ENCODE measurements at places on chromosomes 1 and 21.

- no peak for DNase-seq
Observed at GRCh38 chr1:100683448-100684349, 35.8 kb upstream of the VCAM1 start.

GRCh38 chr1:12709091-12709491, 6.8 kb upstream of the AADACL3 start:
- DNase-seq: no peak

DNA sequence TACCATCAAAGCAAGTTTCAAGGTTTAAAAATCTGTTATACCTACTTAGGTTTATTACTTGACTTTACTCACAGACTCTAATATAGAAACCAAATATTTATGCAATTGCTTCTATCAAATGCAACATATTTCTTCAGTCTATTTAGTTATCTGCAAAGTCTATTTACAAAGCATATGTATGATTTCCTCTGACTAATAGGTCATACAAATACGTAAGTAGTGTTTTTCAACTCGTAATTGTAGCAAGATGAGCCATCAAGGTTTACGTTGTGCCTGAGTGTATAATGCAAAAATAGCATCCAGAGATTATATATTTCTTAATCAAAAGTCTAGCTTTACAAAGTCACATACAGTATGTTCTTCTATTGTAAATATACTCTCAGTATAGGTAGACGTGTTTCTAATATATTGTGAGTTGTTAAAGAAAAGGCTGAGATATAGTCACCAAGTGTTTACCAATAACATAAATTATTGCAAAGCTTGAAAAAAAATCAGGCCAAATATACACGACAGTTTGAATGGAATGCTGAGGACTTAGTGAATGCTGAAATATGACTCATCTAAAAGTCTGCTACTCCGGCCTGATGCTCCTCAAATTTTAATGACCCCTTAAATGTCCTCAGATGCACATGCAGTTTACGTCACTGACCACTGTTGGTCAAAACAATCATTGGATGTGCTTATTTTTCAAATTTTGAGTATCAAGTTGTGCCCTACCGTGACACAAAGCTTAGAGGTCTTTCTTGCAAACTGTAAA, 48.4 kb downstream of the ADAMTS5 start:
- DNase-seq: peak; percentile 26

DNA sequence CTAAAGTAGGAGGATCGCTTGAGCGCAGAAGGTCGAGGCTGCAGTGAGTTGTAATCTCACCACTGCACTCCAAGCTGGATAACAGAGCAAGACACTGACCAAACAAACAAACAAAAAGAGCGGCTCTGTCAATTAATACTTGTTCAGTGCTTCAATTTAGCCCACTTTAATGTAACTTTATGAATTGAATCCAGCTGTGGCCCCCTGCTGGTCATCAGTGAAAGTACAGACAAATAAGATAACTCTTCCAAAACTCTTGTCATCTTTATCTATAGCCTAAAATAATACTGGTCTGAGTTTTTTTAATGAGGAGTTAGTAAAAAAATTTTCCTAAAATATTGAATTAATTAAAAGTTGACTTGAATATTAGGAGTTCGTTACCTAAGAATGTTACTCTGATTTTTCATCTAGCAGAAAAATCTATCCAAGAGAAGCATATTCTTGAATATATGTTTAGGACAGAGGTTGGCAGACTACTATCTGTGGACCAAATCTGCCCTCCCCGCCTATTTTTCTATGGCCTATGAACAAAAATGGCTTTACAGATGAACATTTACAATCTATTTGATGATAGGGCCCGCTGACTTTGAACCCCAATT, 26.1 kb downstream of the ATP5PF start:
- peak; percentile 23 for DNase-seq

GRCh38 chr1:234238060-234238459, 135.2 kb upstream of the COA6 start:
- DNase-seq: no peak

DNA sequence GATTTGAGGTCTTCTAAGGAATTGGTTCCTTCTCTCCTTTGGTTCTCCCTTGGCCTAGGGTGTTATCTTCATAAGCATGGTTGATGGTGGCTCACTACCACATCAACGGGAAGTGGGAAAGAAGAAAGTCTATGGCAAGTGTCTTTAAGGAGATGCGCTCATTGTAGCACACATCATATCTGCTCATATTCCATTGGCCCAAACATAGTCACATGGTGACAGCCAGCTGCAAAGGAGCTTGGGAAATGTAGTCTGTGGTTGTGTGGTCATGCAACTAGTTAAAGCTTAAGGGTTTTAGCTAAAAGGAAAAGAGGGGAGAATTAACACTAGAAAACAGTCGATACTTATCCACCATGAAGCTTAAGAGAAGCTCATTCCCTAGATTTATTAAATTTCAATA, 11.4 kb upstream of the MRPS6 start:
- DNase-seq: no peak

GRCh38 chr1:219385787-219386427, 212.2 kb downstream of the LYPLAL1 start:
- no peak for DNase-seq

- DNase-seq: no peak
Observed at GRCh38 chr1:21361506-21361905, 71.2 kb upstream of the ECE1 start.

DNA sequence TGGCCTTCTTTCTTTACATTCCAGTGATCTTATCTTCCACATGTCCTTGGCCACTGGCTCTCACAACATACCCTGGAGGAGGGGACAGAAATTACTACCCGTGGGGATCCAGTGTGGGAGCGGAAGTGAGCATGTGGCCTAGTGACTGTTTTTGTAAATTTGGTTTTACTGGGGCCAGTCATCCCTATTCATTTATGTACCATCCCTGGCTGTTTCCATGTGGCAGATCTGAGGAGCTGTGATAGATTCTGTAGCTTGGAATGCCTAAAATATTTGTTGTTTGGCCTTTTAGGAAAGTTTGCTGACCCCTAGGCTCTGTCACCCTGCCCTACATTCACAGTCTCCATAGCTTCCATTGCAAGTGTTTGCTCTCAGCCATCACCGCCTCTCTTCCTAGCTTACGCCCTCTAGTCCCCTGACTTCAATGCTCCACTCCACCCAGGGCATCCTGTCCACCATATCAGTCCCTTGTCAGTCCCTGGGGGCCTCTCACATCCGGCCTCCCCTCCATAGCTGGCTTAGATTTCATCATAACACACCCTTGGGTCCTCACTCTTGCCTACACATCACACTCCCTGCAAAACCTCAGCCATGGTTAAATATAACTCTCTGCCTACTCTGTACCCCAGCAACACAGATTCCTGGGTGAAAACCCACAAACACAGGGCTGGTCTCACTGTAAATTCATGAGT, 25.8 kb downstream of the DHCR24 start:
- DNase-seq: no peak

DNA sequence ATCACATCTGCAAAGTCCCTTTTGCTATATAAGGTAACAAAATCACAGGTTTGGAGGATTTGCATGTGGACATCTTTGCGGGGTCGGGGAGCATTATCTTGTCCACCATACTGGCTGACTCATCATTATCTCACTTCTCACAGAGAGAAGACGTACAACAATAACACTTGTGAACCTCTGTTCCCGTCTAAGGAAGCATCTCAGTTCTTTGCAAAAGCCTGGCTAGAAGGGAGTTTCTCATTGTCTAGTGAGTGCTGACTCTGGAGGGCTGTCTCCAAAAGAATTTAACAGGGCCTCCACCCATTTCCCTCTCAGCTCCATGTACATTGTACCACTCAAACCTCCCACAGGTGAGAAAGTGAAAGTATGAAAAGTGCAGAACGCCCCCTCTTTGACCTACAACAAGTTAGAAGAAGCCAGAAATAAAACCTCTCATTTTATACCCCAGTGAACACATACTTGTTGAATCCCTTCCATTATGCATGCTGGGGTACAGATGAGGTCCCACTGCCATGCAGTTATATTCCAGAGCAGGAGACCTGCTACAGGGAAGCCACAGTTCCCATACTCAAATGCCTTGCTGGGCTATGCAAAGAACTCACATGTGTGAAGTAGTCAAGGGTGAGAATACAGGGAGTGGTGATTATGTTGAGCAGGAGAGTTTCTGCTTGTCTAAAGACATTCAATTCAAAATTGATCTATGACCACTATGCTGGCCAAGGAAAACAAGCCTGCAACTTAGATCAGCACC, 121.7 kb upstream of the PRDX6 start:
- no peak for DNase-seq

DNA sequence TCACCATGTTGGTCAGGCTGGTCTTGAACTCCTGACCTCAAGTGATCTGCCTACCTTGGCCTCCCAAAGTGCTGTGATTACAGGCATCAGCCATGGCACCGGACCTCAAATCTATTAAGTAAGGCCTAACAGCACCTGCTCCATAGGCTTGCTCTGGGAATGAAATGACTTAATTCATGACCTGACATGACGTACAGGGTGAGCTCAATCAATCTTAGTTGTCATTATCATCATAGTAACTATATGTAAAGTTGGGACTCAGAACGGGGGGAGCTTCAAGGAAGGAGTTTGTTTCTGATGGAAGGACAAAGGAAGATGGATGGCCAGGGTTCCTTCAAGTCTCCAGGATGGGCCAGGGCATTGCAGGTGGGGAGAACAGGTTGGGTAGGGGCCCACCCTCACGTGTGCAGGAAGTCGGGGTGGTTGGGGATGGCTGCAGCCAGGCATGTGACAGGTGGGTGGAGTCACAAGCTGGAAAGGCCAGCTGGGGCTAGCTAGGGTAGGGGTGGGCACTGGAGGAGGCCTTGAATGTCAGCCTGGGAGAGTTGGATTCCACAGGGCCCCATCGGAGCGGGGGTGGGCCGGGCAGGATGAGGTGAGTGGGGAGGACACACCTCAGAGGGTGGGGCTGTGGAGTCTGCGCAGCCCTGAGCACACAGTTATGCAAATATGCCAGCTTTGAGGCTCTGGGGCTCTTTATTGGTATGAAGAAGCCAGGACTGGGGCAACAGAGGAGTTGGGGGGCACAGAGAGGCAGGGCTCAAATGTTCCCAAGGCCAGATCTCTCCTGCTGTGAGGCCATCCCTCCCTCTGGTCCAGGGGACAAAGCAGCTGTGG, 9.6 kb downstream of the TRIM62 start:
- no peak for DNase-seq

- no peak for DNase-seq
Observed at GRCh38 chr1:65658122-65658521, 134.6 kb upstream of the PDE4B start.

DNA sequence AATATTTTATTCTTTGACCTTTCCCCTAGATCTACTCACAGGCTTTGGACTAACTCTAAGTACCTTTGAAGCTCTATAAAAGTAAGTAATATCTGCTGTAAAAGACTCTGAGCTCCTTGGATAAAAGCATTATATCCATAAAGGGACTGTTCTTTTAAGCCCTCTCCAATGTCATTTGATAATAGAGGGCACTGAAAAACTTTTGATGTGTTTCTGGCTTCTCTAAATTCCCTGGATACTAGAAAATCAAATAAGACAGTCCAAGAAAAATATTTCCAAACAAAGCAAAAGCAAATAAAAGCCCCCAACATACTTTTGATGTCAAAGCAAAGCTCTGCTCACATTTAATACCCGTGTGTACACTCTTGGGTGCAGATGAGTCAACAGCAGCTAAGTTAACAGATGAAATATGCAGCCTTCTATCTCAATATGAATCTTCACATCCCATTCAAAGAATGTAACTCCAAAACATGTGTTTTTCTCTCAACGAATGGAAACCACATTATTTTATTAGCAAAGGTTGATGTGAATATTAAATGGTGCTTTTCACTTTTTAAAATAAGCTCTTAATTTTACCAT, 230.3 kb downstream of the CENPF start:
- DNase-seq: no peak

DNA sequence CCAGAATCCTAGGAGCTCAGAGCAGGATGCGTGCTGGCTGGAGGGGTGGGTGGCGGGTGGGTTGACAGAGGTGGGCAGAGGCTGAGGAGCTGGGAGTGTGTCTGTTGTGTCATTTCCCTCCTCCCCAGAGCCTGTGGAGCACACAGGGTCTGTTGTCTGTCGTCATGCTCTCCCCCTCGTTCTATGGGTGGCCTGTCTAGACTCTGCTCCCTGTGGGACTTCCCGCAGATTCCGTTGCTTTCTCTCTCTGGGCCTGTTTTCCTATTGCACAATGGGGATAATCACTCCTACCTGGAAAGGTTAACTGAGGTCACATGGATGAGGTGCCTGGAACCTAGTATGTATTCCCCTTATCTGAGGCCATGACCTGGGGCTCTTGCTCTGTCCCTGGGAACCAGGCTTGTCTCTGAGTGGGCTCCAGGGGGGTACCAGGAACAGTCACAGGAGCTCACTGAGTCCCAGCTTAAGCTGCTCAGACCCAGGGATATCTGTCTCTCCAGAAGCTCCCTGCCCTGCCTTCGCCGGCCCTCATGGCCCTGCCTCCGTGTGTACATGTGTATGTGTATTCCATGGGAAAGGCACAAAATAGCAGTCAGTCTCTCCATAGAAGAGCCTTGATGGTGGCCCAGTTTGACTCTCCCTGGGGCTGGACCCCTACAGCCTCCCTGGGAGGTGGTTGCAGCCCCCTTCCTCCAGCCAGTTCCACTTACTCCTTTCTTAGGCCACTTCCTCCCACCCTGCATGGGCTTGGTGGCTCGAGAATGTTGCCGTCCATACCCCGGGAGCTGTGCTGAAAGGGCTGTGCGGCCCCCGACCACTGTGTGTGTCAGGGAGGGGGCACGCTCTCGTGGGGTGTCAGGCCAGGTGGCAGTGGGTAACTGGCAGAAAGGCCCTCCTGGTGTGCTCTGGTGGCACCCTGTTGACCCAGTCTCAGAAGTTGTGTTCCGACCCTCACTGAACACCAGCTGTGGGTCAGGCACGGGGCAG, 17.9 kb downstream of the PTPRF start:
- no peak for DNase-seq

GRCh38 chr1:168834225-168834872, 105.3 kb upstream of the DPT start:
- DNase-seq: no peak

GRCh38 chr1:201405484-201405831, 6.3 kb upstream of the LAD1 start:
- no peak for DNase-seq

- DNase-seq: no peak
Observed at GRCh38 chr1:41662765-41663437, 178.4 kb upstream of the EDN2 start.

DNA sequence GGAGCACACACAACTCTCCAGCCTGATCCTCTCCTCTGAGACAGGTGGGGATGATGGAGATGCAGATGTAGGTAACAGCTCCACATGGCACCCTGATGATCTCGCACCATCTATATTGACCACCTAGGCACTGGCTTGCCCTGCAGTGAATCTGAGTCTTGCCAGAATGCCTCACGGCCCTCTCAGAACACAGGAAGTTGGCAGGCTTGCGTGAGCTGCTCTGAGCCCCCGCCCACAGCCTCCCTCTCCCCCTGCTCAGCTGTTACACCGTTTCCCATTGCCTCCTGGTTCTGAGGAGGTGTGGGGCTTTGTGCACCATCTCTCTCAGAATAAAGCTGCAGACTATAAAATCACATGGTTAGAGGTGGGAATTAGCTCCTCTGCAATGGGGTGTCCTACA, 48.0 kb downstream of the URB2 start:
- no peak for DNase-seq

DNA sequence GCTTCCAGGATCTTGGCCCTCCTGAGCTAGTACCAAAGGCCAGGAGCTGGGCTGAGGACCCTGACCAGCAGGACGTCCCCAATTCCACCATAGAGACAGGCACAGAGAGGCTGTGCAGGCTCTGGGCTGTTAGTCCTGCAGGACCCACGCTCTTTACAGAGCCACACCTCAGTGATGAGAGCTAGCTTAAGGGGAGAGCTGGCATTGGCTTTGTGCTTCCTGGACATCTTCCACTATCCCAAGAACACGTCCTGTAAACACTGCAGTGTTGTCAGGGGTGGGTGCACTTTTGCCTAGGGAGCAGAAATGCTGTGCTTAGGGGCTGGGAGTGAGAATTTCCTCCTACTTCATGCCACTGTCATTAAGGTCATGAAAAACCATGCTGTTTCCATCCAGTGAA, 91.7 kb upstream of the EDN2 start:
- no peak for DNase-seq
